Calu3 (cell line): ENCODE measurements at places on chromosomes 2 and 18. TPM values are rescaled to one million over a fixed set of nuclear protein-coding genes. Genes with fewer than 3 reads are reported as not detected.

Gene VAMP8
- total RNA-seq = 90.8 and 107 TPM in 2 replicates

DNA sequence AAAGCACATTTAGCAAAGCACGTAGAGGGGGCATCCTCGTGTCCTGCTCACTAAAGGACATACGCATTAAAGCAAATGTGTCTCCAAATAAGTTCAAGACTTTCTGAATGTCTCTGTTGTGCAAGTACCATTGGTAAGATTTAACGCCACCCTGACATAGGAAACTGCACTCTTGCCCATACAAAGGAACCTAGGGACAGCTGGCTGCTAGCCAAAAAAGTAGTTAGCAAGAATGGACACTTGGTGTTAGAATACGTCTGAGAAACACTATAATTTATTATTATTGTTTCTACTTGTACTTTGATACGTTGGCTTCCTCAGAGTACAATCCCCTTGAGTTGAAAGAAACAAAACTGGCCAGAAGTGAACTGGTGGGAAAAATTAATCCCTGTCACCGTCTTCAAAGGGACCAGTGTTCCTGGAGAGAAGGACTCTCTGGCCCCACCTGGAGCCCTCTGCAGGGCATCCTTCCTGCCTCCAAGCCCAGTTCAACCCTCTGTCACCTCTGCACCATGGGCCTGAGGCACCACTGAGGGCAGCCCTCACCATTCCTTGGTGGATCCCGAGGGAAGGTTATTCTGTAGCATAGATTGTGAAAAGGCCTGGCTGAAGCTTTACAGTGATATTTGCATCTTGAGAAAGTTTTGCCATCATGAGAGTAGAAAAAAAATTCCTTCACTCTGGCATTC, 51.4 kb upstream of the APCDD1 start:
- no peak for DNase-seq

DNA sequence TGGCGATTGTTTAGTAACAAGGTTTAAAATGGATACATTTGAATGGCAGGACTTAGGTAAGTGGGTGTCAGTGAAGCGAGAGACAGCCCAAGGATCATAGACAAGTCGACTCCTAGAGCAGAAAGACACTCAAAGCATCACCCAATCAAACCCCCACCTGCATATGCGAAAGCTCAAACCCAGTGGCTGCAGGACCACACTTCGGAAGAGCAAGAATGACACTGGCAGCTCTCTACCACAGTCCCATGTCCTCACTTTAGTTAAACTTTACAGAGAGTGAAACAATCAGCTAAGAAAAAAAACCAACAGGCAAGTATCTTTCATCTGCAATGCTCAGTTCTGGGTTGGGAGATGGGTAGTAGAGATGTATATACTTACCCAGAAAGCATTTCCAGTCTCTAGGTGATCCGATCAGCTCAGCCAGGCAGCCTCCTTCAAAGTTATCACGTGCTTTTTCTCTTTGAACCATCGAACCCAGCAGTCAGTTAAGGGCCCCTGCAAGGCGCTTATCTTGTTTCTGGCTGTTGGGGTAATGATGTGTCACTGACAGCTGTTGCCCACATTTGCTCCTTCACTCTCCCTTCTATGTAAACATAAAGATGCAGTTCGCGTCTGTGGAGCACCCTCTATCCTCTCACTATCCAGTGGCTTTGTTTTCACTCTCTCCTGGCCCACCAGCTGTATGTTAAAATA, 357.5 kb upstream of the ID2 start:
- DNase-seq = no peak

Gene LHCGR
- total RNA-seq = not detected in 2 replicates

Gene VIT
- total RNA-seq = not detected in 2 replicates

- peak; percentile 30 for DNase-seq
Measured at GRCh38 chr2:232927793-232928550, 57.9 kb downstream of the SNORC start.

Gene SCN3A
- total RNA-seq = 0.09 and 1.3 TPM in 2 replicates

- peak; percentile 54 for DNase-seq
Measured at GRCh38 chr2:230160112-230160660, 59.6 kb downstream of the SP110 start.

DNA sequence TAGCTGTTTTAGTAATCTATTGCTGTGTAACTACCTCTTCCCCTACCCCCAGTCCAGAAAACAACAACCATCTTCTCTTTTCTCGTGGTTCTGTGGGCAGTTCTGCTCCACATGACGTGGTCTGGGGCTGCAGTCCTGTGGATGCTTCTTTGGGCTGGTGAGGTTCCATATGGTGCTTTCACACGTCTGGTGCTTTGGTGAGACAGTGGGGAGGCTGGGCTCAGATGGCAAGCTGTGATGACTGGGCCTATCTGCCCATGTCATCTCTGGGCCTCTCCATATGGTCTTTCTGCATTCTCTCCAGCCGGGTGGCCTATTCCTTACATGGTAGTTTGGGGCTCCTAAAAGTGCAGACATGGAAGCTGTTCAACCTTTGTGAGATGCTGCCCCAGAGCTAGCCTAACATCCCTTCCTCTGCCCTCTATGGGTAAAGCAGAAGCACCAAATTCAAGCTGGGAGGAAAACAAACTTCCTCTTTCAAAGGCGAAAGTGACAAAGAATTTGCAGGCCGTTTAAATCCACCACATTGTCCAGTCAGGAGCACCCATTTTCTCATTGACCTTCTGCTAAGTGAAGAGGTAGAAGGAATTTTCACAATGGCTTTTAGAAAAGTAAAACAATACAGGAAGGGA, 68.3 kb upstream of the IL1R1 start:
- no peak for DNase-seq

Gene AGAP1
- 56.4 and 63.8 TPM in 2 replicates for total RNA-seq

Gene UGT1A5
- 7.1 and 7.3 TPM in 2 replicates for total RNA-seq

GRCh38 chr2:239994086-239994485, 31.1 kb downstream of the NDUFA10 start:
- DNase-seq = no peak
